ENCODE measurements at places on chromosomes 7 and 10.

DNA sequence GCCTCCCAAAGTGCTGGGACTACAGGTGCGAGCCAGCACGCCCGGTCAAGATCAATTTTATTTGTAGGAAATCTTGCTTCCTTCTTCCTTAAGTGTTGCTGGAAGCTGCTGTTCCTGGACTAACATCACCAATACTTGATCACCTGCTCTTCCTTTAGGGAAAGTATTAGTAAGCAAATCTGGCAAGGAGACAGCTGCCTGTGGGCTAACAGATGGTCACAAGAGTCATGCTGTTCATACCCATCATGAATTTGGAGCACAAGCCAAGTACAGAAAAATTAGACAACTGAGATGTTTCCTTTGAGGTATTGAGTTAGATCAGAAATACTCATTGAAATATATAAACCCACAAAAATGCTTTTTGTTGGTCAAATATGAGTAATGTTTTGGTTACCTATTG, 27.9 kb downstream of the BAIAP2L1 start:
- no peak for DNase-seq

DNA sequence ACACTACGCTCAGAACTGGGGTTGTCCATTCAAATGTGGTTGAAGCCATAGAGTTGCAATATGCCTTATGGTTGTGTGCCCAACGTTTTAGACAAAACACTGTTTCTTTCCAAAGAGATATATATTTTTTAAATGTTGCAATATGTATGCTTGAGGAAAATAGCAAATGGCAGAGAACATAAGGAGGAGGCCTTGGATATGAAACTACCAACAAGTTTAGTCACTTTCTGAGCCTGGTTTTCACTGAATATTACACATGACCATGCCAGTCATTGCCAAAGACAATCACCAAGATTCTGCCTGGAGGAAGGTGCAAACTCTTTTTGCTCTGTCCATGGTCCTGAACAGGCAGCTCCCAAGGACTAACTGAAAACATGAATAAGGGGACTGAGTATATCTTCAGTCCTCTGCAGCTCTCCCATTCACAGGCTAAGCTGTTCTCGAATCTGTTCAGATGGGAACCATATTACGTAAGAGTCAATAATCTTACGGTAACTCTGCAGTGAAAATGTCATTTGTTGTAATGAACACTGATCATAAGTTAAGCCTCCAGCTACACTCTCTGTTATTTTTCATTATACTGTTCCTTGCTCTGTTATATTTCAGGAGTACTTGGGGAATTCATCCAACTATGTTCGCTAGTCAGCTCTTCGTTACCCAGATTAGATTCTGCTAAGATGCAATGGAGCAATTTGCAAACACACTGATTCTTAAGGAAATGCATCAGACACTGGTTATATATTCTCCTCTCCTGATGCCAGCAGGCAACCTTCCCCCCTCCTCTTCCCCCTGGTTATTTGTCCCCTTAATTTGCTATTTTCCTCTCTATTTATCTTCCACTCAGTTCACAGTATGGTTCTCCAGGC, 90.7 kb upstream of the C1QL3 start:
- no peak for DNase-seq

GRCh38 chr10:37439826-37440225, 314.4 kb downstream of the ANKRD30A start:
- no peak for DNase-seq

DNA sequence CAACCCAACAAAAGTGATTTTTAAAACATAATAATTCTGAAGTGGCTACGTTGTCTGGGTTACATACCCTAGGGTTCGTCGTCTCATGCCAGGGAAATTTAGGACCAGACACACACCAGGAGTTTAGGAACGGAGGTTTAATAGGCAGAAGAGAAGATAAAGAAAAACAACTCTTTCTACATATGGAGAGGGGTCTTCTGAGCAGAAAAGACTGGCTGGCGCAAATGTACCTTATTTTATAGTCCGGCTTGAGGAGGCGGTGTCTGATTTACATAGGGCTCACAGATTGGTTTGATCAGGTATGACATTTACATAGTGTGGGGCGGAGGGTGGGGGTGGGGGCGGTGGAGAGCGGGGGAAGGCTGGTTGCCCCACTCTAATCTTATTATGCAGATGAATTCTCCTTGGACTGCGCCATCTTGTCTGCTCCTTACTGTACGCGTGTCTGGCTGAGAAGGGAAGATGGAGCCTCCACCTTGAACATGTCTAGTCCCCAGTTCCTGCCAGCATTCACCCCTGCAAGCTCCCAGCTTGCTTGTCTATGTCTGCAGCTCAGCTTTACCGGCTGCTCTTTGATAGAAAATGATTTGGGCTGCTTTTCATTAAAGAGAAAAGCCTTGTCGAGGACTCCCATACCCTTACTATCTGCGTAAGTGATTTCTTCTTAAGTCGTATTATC, 98.7 kb downstream of the RALA start:
- no peak for DNase-seq

- no peak for DNase-seq
Observed at GRCh38 chr7:121313793-121314676, 14.8 kb upstream of the WNT16 start.

DNA sequence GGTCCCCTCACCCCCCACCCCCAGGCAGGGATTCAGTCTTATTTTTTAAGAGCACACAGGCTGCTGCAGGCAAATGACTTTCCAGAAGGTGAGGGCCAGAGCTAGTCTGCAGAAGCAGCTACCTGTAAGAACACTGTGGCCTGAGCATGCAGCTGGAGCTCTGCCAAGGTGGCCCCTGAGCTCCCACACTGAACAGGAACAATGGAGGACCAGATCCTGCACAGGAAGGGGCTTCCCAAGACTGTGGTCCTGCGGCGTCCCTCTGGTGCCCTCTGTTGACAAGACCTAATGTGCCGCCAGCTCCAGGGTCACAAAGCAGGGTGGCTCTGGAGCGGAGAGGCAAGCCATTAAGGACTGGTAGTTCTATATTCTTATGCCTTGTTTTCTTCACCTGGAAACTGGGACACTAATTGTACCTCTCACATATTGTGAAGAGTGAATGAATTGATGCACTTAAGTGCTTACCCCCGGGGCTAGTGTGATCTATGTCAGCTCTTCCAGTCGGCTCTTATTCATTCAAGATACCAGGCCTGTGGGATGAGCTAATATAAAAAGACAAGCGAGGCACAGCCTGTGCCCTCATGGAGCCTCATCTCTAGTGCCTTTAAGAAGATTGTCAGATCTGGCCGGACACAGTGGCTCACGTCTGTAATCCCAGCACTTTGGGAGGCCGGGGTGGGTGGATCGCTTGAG, 8.0 kb upstream of the BEND7 start:
- DNase-seq, result no peak

Data from stimulated activated naive CD4-positive, alpha-beta T cell (primary cell).